ENCODE measurements at places on chromosomes 13 and 19.

- no peak for DNase-seq
Measured at GRCh38 chr13:31913459-31913858, 118.1 kb upstream of the FRY start.

DNA sequence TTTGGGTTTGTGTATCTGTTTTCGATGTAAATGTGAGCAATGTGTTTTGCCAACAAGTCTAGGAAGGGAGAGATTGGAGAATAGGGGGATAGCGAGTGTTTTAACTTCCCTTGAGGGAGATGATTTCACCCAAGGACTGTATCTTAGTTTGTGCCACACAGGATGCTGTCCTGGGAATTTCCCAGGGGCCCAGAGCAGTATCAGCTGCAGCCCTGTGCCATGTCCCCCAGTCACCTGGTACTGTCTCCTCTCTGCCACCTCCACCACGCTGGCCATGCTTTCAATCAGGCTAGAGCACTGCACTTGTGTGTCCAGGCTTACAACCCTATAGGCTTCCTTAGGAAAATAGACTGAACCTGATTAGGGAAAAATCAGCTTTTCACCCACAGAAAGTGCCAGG, 40.1 kb upstream of the CLDN10 start:
- DNase-seq: no peak

DNA sequence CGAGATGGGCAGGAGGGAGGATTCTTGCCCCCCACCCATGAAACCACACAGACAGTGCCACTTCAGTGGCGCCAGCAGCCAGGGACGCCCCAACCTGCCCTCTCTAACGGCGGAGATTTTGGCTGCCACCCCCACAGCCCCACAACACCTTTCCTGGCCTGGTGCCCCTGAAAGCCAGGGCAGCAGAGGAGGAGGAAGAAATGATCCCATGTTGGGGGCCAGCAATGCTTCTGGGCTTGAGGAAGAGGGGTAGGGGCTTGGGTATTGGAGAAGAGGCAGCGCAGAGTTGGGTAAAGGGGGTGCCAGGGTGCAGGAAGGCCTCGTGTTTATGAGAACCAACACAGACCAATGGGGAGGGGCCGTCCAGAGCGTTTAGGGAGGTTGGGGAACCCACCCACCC, 1.7 kb downstream of the MLLT1 start:
- no peak for DNase-seq

DNA sequence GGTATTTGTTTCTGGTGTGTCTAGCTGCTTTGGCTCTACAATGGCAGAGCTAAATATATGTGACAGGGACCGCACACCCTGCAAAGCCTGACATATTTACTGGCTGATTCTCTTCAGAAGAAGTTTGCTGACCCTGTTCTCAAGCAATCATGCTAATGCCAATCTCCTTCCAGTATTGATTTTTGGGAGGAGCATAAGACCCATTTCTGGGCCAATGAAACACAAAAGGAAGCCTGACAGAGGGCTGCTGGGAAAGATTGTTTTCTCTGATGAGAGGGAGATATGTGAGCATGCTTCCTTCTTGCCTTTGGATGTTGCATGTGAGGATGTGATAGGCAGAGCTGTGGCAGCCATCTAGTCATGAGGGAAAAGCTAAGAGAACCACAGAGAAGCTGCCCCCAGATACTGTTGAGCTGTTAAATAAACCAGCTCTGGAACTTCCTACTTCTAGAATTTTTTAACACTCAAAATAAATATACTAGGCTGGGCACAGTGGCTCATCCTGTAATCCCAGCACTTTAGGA, 31.4 kb upstream of the TPTE2 start:
- no peak for DNase-seq

GRCh38 chr19:30117636-30118145, 175.7 kb downstream of the URI1 start:
- no peak for DNase-seq

DNA sequence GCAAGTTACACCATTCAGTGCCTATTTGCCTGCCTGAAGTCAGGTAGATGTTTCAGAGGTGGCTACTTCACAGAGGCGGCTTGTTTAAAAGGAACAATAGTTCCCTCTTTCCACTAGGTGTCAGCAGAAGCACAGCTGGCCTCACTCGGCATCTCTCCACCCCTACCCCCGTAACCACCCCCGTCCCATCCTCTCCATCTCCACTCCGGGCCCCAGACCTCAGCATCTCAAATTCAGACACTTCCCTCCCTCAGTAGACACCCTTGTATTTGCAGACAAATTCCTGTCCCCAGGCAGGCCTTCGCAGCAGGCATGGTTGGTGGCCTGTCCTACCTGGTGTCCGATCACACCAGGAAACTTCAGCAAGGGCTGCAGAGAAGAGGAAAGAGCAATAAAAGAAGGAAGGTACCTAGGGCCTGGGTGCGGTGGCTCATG, 9.1 kb upstream of the DPP9 start:
- no peak for DNase-seq

DNA sequence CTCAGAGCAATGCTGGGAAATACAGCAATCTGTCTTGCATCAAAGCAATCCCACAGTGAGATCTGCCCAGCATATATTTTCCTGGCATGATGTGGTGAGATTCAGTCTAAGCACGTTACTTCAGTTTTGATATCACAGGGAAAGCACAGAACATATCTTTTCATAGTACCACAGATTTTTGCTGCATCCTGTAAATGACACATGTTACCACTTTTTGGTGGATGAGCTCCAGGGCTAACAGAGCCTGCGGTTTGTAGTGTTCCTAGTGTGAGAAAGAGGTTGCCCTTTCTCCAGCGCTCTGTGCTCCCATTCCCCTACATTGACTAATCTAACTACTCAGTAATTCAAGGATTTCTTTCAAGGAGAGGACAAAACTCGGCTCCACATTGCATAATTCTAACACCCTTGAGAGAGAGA, 409.0 kb downstream of the GPC6 start:
- DNase-seq: no peak

GRCh38 chr13:31962731-31963370, 68.7 kb upstream of the FRY start:
- DNase-seq: no peak

DNA sequence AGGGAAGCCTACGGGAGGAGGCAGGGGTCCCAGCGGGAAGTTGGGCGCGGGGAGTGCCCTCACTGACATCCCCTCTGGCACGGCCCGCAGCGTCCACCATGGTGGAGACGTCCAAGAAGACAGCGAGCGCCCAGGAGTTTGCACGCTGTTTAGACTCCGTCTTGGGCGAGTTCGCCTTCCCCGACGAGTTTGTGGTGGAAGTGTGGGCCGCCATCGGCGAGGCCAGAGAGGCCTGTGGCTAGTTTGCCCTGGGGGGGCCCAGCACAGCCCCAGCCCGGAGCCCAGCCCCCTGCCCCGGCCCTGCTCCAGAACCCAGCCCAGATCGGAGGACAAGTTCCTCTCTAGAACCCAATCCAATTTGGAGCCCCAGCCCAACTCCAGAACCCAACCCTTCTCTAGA, 4.7 kb downstream of the GIPC3 start:
- no peak for DNase-seq

GRCh38 chr13:81224209-81224833, 883.4 kb upstream of the SPRY2 start:
- no peak for DNase-seq

DNA sequence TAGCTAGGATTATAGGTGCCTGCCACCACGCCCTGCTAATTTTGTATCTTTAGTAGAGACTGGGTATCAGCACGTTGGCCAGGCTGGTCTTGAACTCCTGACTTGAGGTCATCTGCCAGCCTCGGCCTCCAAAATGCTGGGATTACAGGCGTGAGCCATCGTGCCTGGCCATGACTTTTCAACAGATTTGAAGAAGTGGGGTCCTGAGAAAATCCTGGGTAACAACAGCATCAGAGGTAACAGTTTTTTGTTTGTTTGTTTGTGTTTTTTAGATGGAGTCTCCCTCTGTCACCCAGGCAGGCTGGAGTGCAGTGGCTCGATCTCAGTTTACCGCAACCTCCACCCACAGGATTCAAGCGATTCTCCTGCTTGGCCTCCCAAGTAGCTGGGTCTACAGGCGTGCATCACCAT, 3.7 kb downstream of the JUNB start:
- DNase-seq: no peak

GRCh38 chr19:52691737-52692136, 43.1 kb downstream of the ZNF611 start:
- DNase-seq: no peak

All from sciatic nerve (tissue), 2 donors.